HCT116 (cell line): ENCODE measurements at places on chromosomes 2 and 18. TPM values are rescaled to one million over a fixed set of nuclear protein-coding genes. Genes with fewer than 3 reads are reported as not detected.

The CDC42EP3 gene
- total RNA-seq = 38.2 TPM

DNA sequence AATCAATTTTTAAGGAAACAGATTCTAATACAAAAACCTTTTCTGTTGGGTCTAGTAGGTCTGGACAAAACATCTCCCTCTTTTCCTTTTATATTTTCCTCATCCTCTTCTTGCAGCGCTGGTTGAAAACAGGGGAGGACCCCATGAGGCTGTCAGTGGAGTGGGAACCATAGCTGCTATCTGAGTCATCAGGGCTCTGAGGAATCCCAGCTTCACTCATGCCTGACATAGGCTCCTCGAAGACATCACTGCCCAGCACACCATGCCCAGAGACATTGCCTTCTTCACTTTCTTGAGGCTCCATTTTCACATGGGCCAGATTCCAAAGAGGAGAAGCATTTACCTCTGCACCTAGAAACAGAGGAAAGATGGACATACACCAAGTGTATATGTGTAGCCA is 10.0 kb downstream of the SUPT7L start:
- no peak overlapping the region for H3K27ac ChIP-seq
- H3K27me3 ChIP-seq = no peaks in the 10 kb centered on the region
- no peak overlapping the region for H3K4me3 ChIP-seq

- no peak overlapping the region for H3K4me3 ChIP-seq
- no peaks in the 10 kb centered on the region for H3K27me3 ChIP-seq
- H3K36me3 ChIP-seq = no peaks in the 10 kb centered on the region
- no peak overlapping the region for H3K27ac ChIP-seq
These were observed 95.9 kb downstream of the NCOA1 start for GRCh38 chr2:24586955-24587354.

DNA sequence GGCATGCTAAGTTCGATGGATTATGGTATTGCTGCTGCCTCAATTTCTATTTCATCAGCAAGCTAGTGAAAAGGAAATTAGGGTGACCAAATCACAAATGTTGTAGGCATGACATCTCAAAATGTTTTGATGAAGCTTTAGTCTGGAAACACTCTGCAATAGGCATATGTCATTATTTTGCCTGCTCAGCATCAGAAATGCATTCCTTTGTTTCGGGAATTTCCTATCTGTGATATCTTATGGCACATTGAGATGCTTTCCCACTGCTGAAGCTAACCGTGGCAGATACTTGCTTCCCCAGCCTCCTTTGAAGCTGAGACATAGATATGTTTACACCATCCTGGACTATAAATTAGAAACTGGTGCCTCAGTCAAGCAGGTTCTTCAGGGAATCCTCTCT is 119.7 kb downstream of the CDC42EP3 start:
- no peak overlapping the region for H3K27ac ChIP-seq
- no peak overlapping the region for H3K4me3 ChIP-seq
- no peaks in the 10 kb centered on the region for H3K36me3 ChIP-seq
- no peak for DNase-seq
- H3K4me1 ChIP-seq = peaks cover 8% of the 10 kb centered on the region; the same call in 1 of the 2 replicates

The TBC1D8 gene
- total RNA-seq = 44.0 TPM

GRCh38 chr2:68764806-68765311 is 30.2 kb downstream of the ARHGAP25 start:
- H3K4me1 ChIP-seq = no peaks in the 10 kb centered on the region
- H3K27ac ChIP-seq = no peak overlapping the region
- DNase-seq = no peak
- H3K27me3 ChIP-seq = 0 out of 2 replicates have a peak, but pooled peaks cover 3% of the 10 kb centered on the region
- no peaks in the 10 kb centered on the region for H3K36me3 ChIP-seq
- H3K4me3 ChIP-seq = no peak overlapping the region

DNA sequence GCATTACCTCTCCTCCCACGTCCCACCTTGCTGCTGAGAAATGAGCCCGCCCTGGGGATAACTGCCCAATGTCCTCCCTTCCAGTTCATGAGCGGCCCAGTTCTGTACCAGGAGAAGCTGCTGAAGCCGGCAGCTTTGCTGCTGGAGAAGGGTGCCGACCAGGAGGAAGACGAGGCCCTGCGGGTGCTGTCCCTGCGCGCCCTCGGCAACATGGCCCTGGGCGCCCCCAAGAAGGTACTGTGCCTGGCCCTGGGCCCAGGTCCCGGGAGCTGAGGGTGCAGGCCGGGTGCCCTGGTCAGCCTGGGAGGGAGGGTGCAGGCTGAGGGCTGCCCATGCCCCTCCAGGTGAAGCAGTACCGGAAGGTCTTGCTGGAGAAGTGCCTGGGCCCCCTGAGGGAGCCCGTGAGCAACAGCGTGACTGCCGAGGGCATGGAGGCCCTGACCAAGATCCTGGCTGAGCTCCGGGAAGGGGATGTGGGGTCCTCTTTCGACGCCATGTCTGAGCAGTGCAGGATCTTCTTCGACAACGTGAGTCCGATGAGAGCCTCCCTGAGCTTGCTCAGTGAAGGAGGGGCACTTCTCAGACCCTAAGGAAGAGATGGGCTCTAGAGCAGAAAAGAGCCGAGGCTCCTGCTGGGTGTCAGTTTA is 25.7 kb downstream of the HJURP start:
- H3K27me3 ChIP-seq = no peaks in the 10 kb centered on the region
- no peak for DNase-seq
- no peaks in the 10 kb centered on the region for H3K36me3 ChIP-seq
- no peak overlapping the region for H3K27ac ChIP-seq
- no peak overlapping the region for H3K4me3 ChIP-seq
- H3K4me1 ChIP-seq = no peaks in the 10 kb centered on the region

DNA sequence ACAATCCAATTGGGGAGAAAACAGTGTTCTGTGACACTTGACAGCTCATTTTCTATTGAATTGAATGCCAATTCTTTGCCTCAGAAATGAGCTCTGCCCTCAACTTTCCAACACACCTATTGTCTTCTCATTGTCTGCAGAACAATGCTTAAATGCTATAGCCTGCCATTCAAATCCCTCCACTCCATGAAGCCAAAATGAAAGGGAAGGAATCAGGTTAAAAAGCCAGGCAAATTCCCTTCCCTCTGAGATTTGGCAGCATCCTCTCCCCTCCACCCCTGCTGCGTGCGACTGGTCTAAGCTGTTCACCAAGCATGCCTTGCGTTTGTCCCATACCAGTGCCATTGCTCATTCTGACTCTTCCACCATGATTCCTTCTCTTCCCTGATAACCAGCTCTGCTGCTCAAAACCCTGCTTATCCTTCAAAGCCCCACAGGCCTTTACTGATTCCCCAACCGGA is 32.4 kb upstream of the TMEM131 start:
- no peak for DNase-seq
- no peaks in the 10 kb centered on the region for H3K36me3 ChIP-seq
- H3K27me3 ChIP-seq = no peaks in the 10 kb centered on the region
- no peak overlapping the region for H3K4me3 ChIP-seq
